ENCODE measurements at places on chromosomes 11 and 22.

- no peak for DNase-seq
Observed at GRCh38 chr11:31803813-31804311, 7.3 kb downstream of the PAX6 start.

DNA sequence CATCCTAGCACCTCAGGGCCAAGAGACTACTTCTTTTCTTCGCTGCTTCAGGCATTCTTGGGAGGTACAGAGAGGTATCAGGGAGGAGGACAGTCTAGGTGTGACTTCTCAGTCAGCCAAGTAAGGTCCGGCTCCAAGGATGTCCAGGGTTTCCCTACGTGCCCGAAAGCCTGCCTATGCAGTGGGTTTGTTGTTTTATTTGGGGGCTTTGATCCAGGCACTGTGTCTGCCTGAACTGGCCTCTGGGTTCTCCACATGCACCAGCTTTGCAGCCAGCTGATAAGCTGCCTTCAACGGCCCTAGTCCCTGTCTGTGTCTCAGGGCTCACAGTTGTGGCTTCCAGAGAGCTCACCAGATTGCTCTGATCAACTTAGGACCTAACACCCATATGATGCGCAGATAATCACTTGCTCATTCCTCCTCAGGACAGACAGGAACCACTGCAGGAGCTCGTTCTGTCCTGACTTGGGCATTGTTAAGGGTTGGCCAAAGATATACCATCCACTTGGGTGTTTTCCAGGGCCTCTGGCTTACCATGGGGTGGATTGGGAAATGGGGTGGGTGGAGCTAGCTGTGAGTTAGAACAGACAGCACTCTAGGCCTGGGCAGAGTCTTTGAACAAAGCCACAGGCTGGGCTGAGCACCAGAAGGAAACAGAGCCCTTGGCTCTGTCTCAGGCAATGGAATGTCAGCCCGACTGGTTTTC is 45.5 kb upstream of the CRYBB3 start:
- DNase-seq, result no peak

GRCh38 chr22:36871669-36872081 is 10.9 kb downstream of the NCF4 start:
- no peak for DNase-seq

DNA sequence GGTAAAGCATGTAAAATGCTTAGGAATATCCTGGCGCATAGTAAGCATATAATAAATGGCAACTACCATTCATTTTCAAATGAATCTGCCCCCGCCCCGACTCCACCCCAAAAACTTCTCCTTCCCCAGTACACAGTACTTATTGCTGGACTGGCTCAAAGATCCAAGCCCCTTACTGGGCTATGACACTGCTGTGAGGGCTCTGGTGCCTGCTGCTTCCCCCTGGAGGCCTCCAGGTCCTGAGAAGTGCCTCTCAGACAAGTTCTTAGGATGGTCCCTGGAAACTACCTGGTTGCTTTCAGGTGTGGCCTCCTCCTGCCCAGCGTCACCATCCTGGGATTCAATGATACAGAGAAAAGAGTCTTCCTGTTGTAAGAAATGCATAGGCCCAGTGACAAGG is 190.6 kb upstream of the NTM start:
- no peak for DNase-seq
